ENCODE measurements at places on chromosomes 5 and 9.

DNA sequence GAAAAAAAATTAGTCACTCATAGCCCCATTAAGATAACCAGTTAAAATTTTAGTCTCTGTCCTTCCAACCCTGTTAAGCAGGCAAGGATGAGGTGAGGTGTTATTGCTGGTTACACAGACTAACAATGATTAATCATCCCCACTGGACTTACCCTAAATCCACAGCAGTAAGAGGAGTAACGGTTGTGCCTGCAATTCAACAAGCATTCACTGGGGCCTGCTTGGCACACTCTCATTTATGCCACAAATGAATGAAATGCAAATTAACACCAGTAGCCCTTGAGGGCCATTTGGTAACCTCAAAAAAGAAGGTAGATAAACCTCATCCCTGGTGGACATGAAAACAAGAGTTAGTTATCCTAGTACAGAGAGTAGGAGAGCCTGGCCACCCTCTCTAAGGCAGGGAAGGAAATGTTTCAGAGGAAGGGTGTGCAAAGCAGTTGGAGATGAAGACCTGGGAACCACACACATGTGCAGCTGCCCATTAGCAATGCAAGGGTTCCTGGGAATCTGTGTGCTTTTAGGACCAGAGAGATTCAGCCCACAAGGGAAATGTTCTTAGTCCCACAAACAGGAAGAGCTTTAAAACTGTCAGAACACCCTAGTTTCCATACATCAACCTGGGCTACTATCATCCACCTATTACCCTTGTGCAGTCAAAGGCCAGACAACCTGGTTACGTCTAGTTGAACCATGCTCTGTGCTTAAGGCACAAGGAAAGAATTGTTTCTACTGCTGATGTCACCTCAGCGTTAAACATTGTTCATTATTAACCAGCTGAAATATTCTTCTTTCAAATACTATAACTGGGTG is 7.7 kb downstream of the LHFPL2 start:
- DNase-seq: peak; percentile 52

DNA sequence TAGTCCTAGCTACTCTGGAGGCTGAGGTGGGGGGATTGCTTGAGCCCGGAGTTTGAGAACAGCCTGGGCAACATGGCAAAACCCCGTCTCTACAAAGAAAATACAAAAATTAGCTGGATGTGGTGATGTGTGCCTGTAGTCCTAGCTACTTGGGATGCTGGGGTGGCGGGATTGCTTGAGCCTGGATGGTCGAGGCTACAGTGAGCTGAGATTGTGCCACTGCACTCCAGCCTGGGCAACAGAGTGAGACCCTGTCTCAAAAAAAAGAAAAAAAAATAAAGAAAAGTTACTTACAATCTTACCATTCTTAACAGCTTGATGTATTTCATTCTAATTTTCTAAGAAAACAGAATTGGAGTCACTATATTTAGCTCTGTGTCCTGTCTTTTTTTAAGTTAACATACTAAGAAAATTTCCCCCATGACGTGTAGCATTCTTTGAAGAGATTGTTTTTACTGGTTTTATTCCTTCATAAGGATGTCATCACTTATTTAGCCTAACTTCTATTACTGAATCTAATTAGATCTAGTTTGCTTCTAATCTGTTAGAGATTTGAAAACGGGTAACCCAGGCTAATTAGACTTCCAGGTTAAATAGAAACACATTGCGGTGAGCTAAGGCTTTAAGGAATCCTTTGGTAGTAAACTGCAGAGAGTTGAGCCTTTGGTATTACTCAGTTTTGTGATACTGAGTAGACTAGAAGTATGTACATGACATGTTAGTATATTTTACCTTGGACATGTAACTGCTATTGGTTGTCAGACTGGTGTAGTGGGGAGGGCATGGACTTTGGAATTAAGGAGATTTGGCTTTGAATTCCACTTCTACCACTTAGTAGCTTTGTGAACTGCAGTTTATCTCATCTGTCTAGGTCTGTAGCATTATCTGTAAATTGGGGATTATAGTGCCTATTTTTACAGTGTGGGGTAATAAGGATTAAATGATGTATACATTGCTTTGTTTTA is 24.0 kb downstream of the HSPA4 start:
- no peak for DNase-seq

GRCh38 chr9:137827908-137828526 is 49.6 kb upstream of the CACNA1B start:
- DNase-seq: no peak

DNA sequence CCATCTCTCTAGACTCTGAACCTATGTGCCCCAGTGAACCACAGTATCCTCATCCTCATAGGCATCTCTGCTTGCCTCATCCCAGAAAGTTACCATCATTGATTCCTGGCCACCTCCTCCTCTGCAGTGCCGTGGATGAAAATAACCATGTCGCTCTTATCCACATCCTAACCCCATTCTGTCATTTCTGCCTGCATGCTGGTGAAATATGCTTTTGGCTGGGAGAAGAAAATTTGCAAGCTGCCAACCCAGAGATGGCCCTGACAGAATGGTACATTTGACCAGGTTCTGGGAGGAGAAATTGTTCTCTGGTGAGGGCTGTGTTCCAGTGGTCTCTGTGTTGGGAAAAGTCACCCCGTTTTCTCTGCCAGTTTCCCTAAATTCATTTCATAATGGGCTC is 149.7 kb downstream of the NMUR2 start:
- no peak for DNase-seq

GRCh38 chr9:6209966-6210365 is 5.6 kb upstream of the IL33 start:
- no peak for DNase-seq

- DNase-seq: no peak
These were observed 348.1 kb upstream of the PTGER4 start for GRCh38 chr5:40331616-40332015.

Data from Daoy (cell line).